Left ventricle myocardium inferior (tissue), 1 donor: ENCODE measurements at places on chromosomes 2 and 18. TPM values are rescaled to one million over a fixed set of nuclear protein-coding genes. Genes with fewer than 3 reads are reported as not detected.

The OTOS gene
- total RNA-seq = not detected

The MPHOSPH10 gene
- 20.7 TPM for total RNA-seq

The MRPL30 gene
- 34.8 TPM for total RNA-seq

The TMEM37 gene
- total RNA-seq = 2.4 TPM
